ENCODE measurements at places on chromosomes 11 and 22.

GRCh38 chr22:47628477-47629272, 866.2 kb downstream of the TBC1D22A start:
- no peak for DNase-seq

DNA sequence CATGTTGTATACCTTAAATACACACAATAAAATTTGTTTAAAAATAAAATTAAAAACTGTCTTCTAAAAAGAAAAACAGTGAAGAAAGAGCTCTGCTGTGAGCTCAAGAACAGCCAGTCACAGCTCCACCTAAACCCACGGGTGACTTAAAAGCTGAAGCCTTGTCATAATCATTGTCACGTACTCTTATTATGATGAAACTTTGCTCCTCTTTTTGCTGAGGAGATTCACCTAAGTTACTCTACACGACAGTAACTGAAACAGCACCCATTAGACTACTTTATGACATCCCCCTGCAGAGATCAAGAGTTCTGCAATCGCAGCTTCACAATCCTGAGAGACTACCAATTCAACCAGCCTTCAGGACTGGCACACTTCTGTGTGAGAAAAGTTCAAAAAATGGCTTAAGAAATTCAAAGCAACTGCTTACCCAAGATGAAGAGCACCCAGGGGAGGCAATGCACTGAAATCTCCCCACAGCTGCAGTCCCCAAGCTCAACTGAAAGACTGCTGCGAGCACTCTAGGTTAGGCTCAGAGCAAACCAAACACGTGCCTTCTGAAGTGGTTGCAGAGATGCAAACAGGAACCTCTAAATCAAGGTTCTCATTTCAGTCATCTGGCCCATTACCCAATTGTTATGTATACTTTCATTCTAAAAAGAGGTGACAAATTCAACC, at the start of gene JAML:
Gene JAML, minus strand, starts transcription at position 501 of the 678 bp plus-strand sequence. CDS start 10,145 bp downstream, outside the sequence.
- DNase-seq, result no peak

- peak; percentile 57 for DNase-seq
Measured at GRCh38 chr22:43811777-43812148, 342 bp downstream of the EFCAB6 start.

DNA sequence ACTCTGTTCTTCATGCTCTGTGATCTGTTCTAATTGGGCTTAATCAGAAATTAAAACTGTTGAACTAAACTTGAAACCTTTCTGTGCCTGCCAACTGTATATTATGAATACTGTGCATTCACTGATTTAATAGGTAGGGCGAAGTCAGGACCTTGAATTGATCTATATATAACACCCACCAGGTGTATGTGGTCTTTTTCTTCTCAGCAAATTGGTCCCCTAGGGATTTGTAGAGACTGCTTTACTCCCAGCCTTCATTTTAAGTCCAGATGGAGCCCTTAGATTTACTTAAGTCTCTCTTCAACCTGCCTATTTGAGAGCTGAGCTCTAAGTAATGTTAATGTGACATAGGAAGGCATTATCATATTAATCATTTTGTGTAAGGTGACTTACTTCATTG, 257.5 kb downstream of the TMEM135 start:
- DNase-seq, result no peak

- no peak for DNase-seq
Measured at GRCh38 chr11:92528001-92528400, 303.4 kb downstream of the FAT3 start.

- DNase-seq, result no peak
Measured at GRCh38 chr11:13941775-13942174, 20.7 kb upstream of the SPON1 start.

DNA sequence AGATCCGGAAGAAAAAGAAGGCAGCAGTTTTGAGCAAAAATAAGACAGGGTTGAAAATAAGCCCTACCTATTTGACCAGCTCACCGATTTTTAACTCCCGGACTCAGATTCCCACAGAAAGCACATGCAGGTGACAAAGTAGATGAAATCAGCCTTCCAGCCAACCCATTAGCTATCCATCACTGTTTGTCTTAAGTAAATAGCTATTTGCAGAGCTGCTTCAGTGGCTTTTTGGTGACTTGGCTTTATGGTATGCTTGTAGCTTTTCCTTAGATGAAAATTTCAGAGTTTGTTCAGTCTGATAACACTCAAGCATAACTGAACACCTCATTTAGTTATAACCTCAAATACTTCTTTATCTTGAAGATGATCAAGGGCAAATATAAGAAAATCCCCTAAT, 192.6 kb downstream of the HIPK3 start:
- no peak for DNase-seq

GRCh38 chr11:20421946-20422345, 34.4 kb downstream of the PRMT3 start:
- DNase-seq, result no peak

- peak; percentile 88 for DNase-seq
Measured at GRCh38 chr11:67420646-67421429, 5.4 kb downstream of the CARNS1 start.

- no peak for DNase-seq
Measured at GRCh38 chr11:104036995-104037394, 555 bp downstream of the DDI1 start.

GRCh38 chr11:58616594-58616993, 5.9 kb upstream of the CNTF start:
- peak; percentile 69 for DNase-seq

GRCh38 chr22:20118300-20119020, 1.4 kb upstream of the TRMT2A start:
- DNase-seq, result peak; percentile 40

- no peak for DNase-seq
Measured at GRCh38 chr11:65770951-65771567, 9.7 kb downstream of the AP5B1 start.

GRCh38 chr11:108596701-108597100, 3.1 kb upstream of the EXPH5 start:
- no peak for DNase-seq

- DNase-seq, result peak; percentile 27
Measured at GRCh38 chr11:44505581-44506054, 59.8 kb upstream of the CD82 start.

DNA sequence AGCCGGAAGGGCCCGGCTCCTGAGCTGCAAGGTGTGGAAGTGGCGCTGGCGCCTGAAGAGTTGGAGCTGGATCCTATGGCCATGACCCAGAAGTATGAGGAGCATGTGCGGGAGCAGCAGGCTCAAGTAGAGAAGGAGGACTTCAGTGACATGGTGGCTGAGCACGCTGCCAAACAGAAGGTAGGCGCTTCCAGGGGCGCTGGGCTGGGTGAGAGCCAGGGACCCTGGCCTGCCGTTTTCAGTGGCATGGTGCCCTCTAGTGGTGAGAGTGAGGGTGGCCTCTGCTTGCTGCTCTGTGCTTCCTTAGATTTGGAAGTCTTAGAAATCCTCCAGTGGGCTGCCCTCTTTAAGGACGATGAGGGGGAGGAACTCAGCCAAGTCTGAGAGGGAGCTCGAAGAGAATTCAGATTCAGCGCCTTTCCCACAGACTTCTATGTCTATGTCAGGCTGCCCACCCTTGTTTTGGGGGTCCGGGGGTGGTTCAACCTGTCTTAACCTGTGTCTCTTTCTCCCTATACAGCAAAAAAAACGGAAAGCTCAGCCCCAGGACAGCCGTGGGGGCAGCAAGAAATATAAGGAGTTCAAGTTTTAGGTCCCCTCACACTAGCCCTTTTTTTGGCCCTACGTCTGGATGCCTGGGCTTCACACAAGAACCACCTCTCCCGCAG, 1.8 kb upstream of the PACS1 start:
- DNase-seq, result peak; percentile 72

GRCh38 chr11:132249256-132249655, 878.8 kb downstream of the NTM start:
- no peak for DNase-seq
